ENCODE measurements at places on chromosomes 2 and 18.

- peak; percentile 79 for DNase-seq
Observed at GRCh38 chr2:138267161-138267901, 234.2 kb upstream of the SPOPL start.

GRCh38 chr2:173238385-173238784 is 116.3 kb upstream of the CDCA7 start:
- no peak for DNase-seq

GRCh38 chr2:226999661-227000060 is 163.8 kb downstream of the RHBDD1 start:
- DNase-seq: no peak

- DNase-seq: no peak
Observed at GRCh38 chr2:21748501-21748900, 624.7 kb downstream of the TDRD15 start.

DNA sequence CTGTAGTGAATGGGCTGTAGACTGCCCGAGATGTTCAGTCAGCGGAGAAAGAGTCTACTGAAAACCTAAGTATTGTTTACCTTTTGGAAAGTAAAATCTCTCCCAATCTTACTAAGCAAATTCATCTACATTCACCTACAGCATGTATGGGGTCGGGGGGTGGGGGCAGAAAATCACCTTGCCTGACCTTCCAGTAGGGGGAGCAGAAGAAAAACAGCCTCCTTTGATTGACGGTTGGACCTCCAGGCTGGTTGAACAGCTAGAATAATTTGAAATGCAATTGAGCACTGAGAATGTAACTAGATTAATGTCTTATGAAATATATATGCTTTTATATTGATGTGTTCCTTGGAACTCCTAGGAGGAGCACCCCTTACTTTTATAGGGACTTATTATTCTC is 10.0 kb downstream of the LRATD1 start:
- no peak for DNase-seq

- DNase-seq: peak; percentile 72
Observed at GRCh38 chr18:8988260-8988871, 114.1 kb upstream of the NDUFV2 start.

DNA sequence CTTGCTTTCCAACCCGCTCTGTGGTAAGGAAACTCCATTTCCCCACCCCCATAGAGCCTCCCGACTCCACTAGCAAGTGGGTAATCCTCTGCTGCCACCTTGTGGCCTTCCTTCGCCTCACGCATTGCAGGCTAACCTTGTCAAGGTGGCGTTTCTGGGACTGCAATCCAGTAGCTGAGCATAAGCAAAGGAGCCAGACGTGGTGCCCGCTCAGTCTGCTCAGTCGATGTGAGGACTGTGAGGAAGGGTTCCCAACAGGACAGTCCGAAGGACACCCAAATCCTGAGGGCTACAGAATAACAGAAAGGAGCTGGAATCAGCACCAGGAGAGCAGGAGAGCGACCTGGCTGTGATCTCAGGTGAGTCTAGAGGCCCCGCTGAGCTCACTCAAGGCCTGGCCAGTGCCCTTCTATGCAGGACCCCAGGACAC is 144.2 kb downstream of the SUCLG1 start:
- DNase-seq: peak; percentile 71

Measured in fibroblast of mammary gland (primary cell).